ENCODE measurements at places on chromosomes 13 and 19.
A peak's percentile ranks its signal among the peaks of the same experiment; 100 is the strongest.

DNA sequence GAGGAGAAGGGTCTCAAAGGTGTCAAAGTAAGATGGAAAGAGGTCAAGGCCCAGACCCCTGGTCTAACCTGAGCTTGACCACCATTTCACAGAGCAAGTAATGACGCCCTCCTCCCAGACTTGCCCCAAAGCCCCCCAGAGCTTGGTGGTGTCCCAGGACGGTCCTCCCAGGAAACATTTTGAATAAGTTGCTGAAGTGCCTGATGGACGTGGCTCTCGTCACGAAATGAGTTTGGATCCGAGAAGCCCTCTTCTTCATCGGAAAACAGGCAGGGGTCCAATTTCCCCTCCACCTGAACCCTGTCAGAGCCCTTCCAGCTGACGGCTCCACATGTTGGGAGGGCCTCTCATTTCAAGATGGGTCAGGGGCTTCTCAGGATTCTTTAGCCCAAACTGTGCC is 54.5 kb upstream of the TPM4 start:
- no peak for DNase-seq

GRCh38 chr13:102800145-102801041 is 1.5 kb downstream of the BIVM start:
- DNase-seq, result peak; percentile 68

- DNase-seq, result no peak
These were observed 11.4 kb upstream of the IGFL1 start for GRCh38 chr19:46218160-46218559.

DNA sequence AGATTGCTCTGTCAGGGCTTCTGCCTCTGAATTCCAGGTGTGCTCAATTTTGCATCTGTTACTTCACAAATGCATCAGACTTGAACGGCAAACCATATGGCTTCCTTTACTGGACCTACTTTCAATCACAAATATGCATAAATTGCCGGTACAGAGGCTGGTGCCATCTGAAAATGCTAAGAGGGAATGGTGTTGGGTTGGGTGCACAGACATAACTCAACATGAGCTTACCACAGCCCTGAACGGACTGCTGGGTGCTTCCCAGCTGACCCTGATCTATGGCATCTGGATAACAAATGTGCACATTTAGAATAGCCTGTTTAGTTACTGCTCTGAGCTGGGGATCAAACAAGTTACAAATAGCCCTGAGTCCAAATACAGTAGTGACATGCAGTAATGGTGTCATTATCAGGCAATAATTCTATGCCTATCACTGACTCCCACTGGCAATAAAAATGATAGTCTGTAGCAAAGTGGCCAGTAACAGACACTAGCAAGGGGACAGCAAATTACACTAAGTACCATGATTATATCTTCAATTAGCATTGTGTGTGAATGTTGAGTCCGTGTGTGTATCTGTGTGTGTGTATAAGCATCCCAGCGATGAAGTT is 927.3 kb downstream of the DIAPH3 start:
- no peak for DNase-seq

DNA sequence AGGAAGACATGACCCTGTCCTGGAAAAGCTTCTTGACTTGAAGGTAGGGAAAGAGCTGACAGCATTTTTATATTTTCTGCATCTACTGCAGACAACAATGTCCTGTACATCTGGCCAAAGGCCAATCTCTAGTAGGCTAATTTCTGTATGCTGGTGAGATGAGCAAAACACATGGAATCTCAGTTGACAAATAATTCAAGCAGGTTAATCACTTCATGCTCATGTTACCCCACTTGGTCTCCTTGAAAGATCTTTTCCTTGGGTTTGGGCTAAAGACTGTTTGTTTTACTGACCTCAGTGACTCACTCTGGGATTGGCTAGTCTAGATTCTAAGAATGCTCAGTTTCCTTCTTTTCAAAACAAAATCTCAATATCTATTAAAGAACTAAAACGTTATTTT is 298.8 kb downstream of the LMO7 start:
- no peak for DNase-seq

DNA sequence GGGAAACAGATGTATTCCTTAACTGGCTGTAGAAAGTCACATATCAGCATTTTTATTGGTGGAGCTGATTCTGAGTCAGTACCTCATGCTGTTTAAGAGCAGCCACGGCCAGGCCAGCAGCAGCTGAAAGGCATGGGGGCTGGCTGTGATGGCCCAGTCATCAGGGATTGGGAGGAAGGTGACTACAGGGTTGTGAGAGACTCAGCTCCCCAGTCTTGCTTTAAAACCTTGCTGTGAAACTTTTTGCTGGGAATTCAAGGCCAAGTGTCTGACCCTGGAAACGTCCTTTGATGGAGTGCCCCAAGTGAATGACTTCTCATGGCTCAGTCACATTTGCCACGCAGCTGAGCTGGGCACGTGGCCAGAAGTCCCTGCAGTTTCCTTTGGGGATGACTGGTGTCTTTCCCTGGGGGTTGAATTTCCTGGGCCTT is 39.1 kb upstream of the RNF113B start:
- DNase-seq, result no peak

- DNase-seq, result no peak
These were observed 26.4 kb downstream of the MYO9B start for GRCh38 chr19:17101686-17102628.

- no peak for DNase-seq
These were observed 112.0 kb upstream of the CLDN10 start for GRCh38 chr13:95440441-95441088.

DNA sequence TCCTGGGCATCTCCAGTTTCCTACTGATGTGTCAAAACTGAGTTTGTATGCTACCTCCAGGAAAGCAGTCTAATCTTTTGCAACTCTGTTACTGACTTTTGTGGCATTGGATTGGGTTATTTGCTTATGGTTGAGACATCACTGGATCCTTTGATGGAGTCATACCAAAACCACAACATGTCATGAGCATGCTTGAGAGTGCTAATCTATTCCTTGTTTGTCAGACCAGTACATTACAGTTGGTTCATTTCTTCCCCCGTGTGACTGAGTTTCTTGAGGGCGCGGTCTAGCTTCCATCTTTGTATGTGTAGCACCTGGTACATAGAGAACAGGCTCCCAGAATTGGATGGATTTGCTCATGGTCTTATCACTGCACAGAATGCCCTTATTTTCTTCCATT is 43.2 kb downstream of the SUGT1 start:
- no peak for DNase-seq

- DNase-seq, result no peak
These were observed 52.0 kb downstream of the GNG7 start for GRCh38 chr19:2650515-2650914.

DNA sequence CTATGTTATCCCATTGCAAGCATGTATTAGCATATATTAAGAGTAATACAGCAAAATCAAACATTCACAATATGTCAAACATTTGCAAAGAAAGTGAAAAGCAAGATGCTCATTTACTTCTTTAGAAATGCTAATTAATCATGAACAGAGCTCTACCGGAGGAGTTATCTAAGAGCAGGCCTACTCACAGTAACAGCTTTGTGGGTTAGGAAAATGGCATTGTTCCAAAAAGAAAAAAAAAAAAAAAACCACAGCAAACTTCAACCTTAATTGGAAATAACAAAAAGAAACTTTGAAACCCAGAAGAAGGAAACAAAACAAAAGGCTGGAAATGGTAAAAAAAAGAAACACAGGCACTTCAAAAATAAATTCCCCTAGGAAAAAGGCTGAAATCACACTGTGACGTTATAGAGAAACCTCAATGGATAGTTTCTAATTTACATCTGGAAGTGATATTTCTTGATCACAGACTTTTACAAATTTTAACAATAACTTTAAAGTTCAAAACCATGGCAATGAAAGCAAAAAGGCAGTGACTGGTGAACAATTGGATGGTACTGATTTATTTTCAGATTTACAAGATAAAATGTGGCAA is 1236.8 kb upstream of the SPRY2 start:
- no peak for DNase-seq

- no peak for DNase-seq
These were observed 123.0 kb downstream of the COL4A1 start for GRCh38 chr13:110183910-110184309.

GRCh38 chr13:103039183-103039582 is 27.0 kb downstream of the SLC10A2 start:
- DNase-seq, result no peak
